ENCODE measurements at places on chromosomes 13 and 19.

DNA sequence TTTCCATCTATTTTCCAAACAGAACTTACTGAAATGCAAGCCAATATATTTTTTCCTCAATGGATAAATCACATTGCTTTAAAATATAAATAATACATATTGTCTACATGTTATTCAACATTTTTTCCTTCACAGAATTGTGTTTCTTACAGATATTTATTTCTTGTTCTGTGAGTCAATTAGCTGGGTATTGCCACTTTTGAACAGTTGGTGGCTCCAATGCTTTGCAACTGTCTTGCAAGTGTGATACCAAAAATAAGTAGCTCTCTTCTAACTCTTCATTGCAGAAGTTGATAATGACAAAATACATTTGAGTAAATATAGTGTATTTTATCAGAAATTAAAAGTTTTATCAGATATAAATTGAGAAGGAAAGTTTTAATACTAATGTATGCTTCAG lies 17.1 kb upstream of the GPC5 start:
- no peak for DNase-seq

- DNase-seq, result peak; percentile 81
These were observed 64.6 kb downstream of the PDS5B start for GRCh38 chr13:32650705-32651311.

GRCh38 chr19:17739121-17739875 lies 12.0 kb upstream of the FCHO1 start:
- DNase-seq, result no peak

- peak; percentile 82 for DNase-seq
These were observed 1.1 kb upstream of the ATP11A start for GRCh38 chr13:112688560-112689302.

- no peak for DNase-seq
These were observed 5.5 kb upstream of the PEPD start for GRCh38 chr19:33527125-33527524.

- no peak for DNase-seq
These were observed 2189.8 kb upstream of the PCDH20 start for GRCh38 chr13:63605403-63605802.

DNA sequence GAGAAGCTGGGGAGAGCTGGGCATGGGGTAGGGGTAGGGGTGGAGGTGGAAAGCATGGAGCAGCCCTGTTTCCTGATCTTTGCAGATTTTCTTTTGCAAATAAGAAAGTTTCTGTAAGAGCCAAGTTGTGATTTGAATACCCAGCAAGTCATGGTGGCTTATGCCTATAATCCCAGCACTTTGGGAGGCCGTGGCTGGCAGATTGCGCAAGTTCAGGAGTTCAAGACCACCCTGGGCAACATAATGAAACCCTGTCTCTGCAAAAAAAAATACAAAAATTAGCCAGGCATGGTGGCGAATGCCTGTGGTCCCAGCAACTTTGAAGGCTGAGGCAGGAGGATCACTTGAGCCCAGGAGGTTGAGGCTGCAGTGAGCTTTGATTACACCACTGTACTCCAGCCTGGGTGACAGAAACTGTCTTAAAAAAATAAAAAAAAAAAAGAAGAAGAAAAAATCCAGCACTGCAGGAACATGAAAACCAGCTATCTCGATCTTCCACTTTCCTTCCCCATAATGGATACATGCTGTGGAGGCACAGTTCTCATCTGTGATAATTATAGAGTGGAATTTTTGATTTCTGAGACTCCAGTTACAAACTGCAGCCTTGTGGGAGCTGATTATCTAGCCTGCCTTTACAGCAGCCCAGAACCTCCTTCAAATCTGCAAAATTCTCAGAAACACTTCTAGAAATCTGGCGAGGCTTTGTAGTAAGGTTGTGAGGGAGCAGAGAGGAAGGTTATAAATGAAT lies 12.1 kb upstream of the TEX26 start:
- DNase-seq, result no peak

DNA sequence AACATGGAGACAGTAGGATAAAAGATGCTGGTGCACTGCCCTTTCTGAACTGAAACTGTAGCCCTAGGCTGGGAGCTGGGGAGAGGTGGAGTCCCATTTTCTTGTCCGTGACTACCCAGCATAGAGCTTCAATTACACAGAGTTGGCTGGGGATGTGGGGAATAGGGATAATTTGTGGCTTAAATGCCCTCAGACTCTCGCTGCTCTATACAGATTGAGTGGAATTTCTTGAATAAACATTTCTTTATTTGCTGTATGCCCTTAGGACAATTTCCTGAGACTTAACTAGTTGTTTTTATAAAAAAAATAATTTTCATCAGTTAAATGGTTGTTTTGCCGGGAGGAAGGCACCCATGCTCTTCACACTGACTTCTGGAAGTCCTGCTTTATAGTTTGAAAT lies 7.2 kb downstream of the IGFL2 start:
- no peak for DNase-seq

- DNase-seq, result no peak
These were observed 8.2 kb downstream of the NFIC start for GRCh38 chr19:3374369-3375112.

- no peak for DNase-seq
These were observed 678.5 kb upstream of the PCDH20 start for GRCh38 chr13:62093984-62094780.

DNA sequence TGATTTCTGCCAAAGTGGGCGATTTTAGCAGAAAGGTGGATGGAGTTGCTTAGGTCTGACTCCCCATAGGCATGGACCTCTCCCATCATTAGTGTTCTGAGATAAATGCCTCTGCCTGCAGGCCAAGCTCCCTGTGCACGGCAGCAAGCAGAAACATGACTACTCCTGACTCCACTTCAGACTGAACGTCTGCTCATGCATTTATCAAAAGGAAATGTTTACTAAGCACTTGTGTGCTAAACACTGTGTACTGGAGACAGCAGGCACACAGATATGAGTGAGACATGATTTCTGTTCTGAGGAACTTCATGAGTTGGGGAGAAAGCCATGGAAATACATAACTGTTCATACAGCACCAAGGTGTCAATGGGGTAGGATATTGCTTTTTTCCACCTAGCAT lies 149.6 kb downstream of the MIPEP start:
- no peak for DNase-seq

DNA sequence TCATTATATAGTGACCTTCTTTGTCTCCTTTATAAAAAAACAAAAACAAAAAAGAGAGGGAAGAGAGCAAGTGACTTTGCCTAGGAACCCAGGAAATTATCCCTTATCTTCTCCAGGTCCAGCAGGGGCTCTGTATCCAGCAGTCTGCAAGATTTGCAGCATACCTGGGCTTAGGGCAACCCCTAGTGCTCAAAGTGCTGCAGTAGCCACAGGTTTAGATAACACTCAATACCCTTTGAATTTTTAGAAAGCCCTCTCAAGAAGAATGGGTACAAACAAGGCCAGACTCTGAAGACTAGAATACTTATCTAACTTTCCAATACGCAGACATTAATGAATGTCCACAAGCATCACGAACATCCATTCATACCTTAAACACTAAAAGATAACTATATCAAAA lies 43.2 kb downstream of the CCNA1 start:
- DNase-seq, result no peak

GRCh38 chr19:30541575-30541974 lies 169.4 kb downstream of the ZNF536 start:
- DNase-seq, result no peak

DNA sequence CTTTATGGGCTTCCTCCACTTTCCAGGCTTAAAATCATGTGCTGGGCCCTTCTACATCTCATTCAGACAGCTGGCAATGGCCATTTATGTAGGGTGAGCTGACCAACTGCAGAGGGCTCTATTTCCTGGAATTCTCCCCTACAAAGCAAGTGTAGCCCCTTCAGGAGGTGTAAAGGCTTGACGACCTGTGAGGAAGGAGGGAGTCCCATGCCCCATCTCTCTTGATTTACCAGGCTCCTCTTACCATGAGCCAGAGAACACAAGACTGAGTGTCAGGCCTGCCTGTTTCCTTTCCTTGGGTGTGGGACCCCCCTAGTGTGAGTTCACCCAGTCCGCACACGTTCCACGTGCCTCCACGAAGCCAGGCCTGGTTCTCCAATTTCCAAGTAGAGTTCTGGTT lies 16.6 kb downstream of the ZNF536 start:
- DNase-seq, result no peak

DNA sequence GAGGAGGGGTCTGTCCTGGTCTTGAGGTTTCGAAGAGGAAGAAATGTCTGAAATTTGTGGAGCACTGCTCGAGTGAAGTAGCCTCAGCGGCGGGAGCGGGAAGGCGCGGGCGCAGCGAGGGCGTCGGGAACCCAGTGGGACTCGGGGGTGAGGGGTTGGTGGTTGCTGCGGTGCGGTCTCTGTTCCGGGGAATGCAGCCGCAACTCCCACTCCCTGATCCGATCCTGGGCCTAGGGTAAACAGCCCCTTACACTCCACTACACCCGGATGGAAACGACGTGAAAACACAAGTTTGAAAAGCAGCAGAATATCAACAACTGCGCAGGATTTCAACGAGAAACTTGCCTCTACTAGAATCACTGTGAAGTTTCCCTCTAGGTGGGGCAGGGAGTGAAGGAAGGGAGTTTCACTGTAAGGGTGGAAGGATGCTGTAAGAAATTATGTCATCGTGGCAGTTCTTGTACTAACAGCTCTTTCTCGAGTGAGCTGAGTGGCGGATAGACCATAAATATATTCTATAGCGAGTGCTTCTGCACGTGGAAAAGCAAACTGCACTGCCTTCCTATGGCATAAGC lies 2.0 kb upstream of the KLF12 start:
- DNase-seq, result peak; percentile 80

DNA sequence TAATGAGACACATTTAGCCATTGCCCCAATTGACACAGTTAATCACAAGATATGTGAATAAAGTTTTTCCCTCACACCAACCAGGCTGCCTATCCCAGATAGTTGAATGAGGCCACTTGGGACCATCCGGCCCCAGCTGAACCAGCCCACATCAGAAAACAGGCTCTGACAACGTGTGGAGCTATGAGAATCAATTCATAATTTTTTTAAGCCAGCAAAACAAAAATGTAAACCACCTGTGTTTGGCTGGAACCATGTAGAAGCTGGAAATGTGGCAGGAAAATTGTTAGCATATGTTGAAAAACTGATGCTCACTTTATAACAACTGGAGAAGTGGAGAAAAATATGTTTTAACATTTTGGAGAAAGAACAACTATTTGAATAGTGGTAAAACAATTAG lies 1161.3 kb downstream of the SLITRK1 start:
- DNase-seq, result no peak

DNA sequence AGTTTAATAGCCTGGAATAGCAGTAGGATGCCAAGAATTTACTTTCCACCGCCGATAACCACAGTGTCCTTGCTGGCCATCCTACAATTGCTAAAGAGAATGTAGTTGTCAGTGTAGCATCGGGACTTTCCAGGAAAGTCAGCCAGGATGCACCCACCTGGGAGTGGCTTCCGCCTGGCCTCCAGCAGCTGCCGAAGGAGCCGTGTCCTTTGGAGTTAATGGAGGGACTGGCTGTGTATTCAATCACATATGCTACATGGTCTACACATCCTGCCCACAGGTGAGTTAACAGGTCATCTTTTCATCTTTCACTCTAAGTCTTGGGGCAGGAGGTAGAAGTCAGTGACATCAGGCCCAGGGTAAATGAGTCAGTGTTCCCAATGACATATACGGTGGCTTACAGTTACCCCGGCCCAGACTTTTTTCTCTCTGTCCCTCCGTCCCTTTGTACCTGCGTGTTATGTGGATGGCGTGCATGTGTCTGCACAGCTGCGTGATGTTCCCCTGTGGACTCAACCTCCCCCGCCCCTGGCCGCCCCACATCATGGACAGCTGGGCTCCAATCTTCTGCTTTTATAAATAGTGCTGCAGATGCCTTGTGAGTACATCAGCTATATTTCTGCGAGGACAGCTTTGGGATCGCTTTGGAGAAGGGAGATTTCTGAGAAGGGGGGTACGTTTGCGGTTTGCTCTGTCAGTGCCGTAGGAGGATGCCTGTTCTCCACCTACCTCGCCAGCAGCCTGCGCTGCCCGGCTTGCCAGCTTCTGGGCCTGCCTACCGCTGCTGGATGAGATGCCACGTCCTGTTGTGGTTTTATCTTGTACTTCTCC lies 63.1 kb downstream of the ATP11A start:
- no peak for DNase-seq

- no peak for DNase-seq
These were observed 9.4 kb downstream of the BCL3 start for GRCh38 chr19:44757735-44758505.

DNA sequence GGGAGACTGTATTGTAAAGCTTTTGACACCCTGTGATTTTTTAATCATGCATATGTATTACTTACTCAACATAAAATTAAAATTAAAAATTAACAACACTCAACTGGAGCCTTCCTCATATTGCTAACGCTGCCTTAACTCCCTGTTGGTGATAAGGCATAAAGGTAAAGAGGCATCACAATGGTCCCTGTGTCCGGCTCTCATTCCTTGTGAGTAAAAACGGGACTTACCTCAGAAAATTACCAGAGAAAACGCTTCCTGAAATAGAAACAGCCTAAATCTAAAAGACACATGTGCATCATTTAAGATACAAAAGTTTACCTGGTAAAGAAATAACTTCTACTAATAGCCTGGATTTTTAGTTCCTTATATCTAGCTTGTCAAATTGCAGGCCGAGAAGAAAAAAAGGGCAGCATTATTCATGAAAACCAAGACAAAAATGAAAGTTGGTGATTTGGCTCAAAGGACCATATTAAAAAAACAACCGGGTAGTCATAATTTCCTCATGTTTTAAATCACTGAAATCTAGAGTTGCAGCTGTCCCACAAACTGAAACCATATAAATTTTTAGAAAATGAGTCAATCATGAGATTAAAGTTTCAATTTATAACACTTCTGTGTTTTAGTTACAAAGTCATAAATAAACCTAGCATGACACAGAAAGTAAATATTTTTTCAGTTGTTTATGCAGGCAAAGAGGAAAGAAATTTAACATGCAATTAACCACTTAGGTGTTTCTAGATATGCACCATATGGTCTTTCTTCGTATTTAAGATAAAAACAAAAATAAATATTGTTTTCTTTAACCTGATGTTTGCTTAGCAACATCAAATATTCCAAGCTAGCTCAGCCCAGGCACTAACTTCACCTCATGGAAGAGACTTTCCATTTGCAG lies 94.7 kb downstream of the MIPEP start:
- DNase-seq, result no peak

DNA sequence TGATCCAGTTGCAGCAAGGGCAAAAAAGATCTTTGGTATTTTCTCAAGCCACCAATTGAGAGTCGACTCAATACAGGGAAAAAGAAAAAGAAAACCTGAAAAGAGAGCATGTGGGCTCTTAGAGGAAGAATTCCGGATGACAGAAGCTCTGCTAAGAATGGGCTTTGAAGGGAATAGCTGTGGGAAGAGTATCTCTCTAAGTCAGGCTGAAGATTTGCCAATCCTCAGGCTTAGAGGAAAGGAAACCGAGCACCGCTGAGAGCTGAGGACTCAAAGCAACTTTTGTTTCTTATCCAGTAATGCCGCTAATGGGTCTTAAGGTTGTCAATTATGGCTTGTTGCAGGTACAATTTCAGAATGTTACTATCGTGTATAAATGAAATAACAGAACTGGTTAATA lies 166.4 kb downstream of the EFNB2 start:
- no peak for DNase-seq

Data from activated effector memory CD4-positive, alpha-beta T cell treated with anti-CD3 and anti-CD28 coated beads, Interleukin-2, amount 50 U/mL, for 16 hours (primary cell).